ENCODE measurements at places on chromosomes 1 and 21.

DNA sequence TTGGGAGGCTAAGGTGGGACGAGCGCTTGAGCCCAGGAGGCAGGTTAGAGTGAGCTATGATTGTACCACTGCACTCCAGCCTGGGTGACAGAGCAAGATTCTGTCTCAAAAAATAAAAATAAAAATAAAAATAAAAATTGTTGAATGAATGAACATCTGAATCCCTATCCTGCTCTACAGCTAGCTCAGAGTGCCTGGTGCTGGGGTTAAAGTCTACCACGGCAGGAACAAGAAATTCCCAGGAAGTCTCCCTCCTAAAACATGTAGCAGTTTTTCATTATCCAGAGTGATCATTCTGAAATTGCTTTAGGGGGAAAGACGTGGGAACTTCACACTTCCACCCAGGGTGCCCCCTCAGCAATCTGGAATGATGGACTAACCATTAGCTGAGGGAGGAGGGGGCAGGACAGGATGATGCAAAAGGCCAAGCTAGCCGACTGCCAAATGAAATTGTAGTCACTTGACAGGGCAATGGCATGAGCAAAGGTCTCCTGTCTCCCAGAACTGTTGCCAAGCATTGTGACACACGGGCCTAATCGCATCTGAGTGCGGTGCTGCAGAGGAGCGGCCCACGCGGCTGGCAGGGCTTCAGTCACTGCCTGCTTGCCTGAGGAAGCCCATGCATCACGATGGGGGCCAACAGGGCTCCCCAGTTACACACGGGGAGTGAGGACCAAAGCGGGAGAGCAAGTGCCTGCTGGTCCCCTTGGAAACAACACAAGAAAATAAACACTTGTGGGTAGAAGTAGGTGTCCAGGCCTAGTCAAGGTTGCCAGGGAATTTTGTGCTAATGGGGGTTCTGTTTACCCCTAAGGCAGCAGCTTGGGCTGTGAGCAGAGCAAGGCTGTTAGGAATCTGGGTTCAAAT, 85.7 kb downstream of the NENF start:
- no peak for DNase-seq

GRCh38 chr1:10509809-10510509, 35.2 kb downstream of the PEX14 start:
- no peak for DNase-seq

DNA sequence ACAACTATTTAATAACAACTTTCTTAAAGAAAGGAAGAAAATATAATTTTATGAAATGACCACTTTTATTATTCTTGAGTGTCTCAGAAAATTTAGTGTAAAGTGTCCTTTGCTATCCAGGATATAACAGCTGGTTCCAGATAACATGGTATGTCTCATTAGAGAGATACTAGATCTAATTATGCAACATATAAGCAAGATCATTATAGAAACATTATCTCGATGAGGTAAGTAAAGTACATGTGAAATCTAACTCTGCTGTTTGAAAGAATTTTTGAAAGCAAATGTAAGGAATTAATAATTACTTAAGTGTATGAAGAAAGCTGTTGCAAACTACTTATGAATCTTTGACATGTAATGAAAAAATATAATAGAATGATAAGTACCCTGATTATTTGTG, 887.4 kb upstream of the CXADR start:
- no peak for DNase-seq

DNA sequence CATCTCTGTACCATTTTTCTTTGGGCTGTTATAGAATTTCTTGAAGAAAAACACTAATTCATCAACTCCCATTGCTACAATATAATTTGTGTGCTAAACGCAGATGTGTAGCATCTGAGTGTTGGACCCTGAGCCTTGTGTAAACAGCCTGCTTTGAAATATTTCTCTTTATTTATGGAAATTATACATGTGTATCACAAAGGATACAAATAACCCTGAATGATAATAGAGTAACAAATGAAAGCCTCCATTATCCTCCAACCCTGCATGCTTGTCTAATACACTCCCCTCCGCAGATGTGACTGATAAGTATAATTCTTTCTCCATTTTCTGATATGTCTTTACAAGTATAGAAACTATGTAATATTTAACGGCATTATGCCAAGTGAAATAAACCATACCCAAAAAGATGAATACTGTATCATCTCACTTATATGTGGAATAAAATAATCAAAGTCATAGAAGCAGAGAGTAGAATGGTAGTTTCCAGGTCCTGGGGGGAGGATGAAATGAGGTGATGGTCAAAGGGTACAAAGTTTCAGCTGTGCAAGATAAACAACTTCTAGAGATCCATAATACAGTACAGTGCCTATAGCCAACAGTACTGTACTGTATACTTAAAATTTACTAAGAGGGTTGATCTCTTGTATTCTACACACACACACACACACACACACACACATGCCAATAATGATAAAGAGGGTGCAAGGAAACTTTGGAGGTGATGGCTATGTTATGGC, 2.8 kb upstream of the ADAM30 start:
- DNase-seq, result no peak

- no peak for DNase-seq
Observed at GRCh38 chr1:219954052-219954451, 25.7 kb upstream of the SLC30A10 start.

- no peak for DNase-seq
Observed at GRCh38 chr21:45590246-45590725, 48.0 kb upstream of the SLC19A1 start.

GRCh38 chr1:43958351-43959255, 11.2 kb upstream of the DPH2 start:
- DNase-seq, result no peak

DNA sequence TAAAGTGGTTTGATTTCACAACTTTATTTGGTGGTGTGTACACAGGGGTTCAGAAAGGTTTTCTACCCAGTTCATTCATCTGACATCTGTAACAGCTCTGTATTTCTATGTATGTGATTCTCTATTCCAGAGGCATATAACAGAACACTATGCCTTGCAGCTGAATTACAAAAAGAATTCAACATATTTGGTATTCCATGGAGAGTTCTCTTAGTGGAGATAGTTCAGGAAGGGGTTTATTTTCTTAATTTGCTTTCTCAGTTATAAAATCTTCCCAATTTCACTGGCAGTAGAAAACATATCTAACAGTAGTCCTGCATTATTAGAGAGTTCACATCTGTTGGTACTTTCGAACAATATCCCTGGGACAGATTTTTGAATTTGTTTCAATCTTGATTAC, 207.9 kb upstream of the LYPLAL1 start:
- DNase-seq, result no peak

GRCh38 chr1:147077936-147078605, 94.2 kb downstream of the PRKAB2 start:
- no peak for DNase-seq

GRCh38 chr1:231318568-231318967, 19.1 kb downstream of the EXOC8 start:
- no peak for DNase-seq

- no peak for DNase-seq
Observed at GRCh38 chr1:154943649-154944400, 7.3 kb upstream of the PMVK start.

GRCh38 chr1:62230718-62231117, 36.1 kb downstream of the L1TD1 start:
- DNase-seq, result no peak

DNA sequence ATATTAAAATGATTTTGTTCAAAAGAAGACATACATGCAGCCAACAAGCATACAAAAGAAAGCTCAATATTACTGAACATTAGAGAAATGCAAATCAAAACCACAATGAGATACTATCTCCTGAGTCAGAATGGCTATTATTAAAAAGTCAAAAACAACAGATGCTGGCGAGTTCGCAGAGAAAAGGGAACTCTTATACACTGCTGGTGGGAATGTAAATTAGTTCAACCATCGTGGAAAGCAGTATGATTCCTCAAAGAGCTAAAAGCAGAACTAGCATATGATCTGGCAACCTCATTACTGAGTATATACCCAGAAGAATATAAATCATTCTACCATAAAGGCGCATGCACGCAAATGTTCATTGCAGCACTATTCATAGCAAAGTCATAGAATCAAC, 126.0 kb upstream of the HMCN1 start:
- no peak for DNase-seq

DNA sequence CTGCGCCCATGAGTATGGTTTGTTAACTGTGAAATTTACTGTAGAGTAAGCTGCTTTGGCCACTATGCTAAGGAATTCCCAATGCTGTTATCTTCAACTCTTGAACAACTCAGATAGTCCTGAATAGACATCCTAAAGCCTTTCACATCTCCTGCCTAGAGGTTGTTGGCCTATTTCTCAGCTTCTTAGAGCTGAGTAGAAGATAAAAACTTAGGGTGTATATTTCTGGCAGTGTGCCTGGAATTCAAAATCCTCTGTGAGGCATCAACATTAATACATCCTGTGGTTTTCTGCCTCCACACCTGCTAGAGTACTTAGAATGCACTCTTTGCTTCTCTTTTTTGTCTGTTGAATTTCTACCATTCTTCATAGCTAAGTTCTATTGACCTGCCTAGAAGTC, 45.8 kb upstream of the RC3H1 start:
- DNase-seq, result no peak

- no peak for DNase-seq
Observed at GRCh38 chr21:34669149-34669879, 520 bp downstream of the CLIC6 start.

DNA sequence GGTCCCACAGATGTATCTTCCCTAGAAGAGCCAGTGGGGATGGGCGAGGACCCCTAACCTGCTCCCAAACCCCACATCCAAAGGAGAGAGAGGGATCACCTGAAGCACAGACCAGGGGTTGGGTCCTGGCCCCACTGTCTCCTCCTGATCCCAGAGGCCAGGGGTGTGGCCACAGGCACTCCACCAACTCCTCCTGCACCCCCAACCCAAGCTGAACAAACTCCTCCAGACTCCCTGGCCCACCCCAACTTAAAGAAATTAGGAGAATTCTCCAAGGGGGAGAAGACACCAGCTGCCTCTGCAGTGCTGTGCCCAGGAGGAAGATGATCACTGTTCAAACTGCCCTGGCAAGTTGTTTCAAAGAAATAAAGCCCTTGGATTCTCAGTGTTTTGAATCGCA, 4.5 kb upstream of the PRAMEF12 start:
- no peak for DNase-seq

DNA sequence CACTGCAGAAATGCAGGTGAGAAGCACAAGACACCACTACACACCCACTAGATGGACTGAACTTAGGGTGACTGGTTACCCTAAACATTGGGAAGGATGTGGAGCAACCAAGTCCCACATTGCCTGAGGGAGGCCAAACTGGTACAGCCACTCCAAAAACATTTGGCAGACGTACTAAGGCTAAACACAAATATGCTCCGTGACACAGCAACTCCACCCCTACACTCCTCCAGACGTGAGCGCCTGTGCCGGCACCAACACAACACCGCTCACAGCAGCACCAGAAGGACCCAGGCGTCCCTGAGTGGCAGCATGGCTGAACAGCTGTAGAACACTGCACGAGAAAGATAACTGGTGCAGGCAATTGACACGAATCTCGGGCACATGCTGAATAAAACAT, 14.7 kb downstream of the PTTG1IP start:
- DNase-seq, result no peak

GRCh38 chr1:182446033-182446669, 3.8 kb upstream of the RGSL1 start:
- DNase-seq, result no peak

GRCh38 chr21:42337830-42338728, 12.7 kb downstream of the TFF2 start:
- DNase-seq, result peak; percentile 42

DNA sequence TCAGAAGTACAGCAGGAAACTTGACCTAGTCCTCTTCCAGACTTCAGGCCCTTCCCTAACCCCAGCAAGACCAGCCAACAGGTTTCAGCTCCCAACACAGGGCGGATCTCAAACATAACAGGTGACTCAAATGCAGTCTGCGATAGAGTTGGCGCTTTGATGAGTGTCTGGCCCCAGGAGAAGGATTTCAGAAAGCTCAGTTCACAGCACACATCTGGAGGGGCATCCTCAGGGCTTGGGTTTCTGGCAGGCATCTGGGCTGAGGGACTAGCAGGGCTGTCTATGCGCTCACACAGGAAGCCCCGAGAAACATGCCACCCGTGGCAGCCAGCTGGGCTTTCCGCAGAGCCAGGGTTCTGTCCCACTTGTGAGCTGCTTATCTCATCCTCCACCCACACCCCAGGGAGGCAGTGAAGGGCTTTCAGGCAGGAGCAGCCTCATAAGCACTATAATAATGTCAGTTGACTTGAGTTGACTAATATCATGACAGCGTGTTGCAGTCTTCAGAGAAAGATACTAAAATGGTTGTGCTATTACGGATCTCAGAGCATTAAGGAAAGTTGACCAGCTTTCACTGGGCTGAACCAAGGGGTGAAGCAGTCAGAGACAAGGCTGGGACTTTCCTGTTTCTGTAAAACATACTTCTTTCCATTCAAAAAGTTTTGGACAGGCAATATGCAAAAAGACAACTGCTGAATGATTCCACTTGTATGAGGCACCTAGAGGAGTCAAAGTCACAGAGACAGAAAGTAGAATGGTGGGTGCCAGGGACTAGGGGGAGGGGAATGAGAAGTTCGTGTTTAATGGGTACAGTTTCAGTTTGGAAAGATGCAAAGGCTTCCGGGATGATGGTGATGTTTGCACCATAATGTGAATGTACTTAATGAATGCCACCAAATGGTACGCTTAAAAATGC, 233.0 kb upstream of the IRF2BP2 start:
- no peak for DNase-seq

DNA sequence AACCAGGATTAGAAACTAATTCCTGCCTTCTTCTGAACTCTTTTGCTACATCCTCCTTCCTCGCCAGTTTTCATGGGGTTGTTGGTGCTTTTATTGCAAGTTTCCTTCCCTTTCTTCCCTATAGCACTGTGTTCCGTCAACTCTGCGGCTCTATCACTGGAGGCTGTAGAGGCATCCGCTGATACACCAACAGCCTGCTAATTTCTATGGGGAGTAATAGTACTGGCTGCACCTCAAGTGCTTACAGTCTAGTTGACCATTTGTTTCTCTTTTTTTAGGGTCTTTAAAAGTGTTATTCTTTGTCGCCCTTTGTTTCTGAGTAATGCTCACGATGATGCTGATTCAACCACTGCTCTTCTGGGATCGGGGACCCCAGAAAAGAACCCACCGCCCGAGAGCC, 746 bp downstream of the MIS18A start:
- DNase-seq, result no peak

DNA sequence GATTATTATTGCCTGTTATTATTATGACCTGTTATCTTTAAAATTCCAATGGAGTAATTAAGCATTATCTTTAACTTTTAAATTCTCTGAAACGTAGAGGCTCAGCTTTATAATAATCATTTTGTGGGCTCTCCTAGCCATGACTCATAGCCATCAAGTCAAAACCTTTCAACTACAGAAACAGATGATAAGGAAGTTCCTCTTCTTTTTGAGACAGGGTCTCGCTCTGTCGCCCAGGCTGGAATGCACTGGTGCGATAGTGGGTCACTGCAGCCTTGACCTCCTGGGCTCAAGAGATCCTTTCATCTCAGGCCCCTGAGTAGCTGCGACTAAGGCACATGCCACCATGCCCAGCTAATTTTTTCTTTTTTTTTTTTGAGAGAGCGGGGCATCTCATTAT, 43.5 kb downstream of the CHML start:
- DNase-seq, result no peak

DNA sequence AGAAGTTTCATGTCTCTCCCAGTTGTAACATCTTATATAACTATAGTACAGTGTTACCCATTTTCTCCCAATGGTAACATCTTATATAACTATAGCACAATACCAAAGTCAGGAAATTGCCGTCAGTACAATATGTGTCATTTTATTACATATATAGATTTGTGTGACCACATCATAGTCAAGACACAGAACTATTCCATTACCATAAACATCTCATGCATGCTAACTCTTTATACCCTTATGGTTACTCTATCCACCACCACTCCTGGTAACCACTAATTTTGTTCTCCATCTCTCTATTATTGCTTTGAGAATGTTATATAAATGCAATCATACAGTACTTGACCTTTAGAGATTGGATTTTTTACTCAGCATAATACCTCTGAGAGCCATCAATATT, 120.7 kb downstream of the BACH1 start:
- DNase-seq, result no peak

Measured in putamen (tissue), 1 donor.